M059J (cell line): ENCODE measurements at places on chromosomes 5 and 9. TPM values are rescaled to one million over a fixed set of nuclear protein-coding genes. Genes with fewer than 3 reads are reported as not detected.

DNA sequence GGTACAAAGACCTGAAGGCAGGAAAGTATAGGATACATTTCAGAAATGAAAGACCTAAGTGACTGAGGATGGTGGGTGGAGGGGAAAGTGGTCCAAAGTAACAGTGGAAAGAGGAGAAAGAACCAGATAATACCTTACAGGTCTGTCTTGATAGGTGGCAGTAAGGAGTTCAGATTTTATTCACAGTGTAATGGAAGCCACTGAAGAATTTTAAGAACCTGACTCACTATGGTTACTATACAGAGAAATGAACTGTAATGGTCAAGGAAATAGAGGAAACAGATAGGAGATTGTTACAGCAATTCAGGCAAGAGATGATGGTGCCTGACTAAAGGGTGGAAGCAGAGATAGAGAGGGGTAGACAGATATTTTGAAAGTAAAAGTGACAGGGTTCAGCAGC is 46.5 kb downstream of the EPB41L4A start:
- no peak for DNase-seq

DNA sequence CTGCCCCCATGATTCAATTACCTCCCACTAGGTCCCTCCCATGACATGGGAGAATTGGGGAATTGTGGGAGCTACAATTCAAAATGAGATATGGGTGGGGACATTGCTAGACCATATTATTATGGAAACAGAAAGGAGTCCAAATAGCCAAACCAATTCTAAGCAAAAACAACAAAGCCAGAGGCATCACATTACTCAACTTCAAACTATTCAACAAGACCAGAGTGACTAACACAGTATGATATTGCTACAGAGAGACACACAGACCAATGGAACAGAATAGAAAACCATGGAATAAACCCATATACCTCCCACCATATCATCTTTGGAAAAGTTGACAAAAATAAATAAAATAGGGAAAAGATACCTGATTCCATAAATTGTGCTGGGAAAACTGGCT is 710.5 kb upstream of the CDH9 start:
- peak; percentile 48 for DNase-seq

- no peak for DNase-seq
Measured at GRCh38 chr5:146026307-146027010, 78.9 kb downstream of the PLAC8L1 start.

GRCh38 chr5:83464261-83464660 is 7.3 kb upstream of the VCAN start:
- no peak for DNase-seq

GRCh38 chr5:79567926-79568549 is 44.2 kb upstream of the TENT2 start:
- peak; percentile 30 for DNase-seq

DNA sequence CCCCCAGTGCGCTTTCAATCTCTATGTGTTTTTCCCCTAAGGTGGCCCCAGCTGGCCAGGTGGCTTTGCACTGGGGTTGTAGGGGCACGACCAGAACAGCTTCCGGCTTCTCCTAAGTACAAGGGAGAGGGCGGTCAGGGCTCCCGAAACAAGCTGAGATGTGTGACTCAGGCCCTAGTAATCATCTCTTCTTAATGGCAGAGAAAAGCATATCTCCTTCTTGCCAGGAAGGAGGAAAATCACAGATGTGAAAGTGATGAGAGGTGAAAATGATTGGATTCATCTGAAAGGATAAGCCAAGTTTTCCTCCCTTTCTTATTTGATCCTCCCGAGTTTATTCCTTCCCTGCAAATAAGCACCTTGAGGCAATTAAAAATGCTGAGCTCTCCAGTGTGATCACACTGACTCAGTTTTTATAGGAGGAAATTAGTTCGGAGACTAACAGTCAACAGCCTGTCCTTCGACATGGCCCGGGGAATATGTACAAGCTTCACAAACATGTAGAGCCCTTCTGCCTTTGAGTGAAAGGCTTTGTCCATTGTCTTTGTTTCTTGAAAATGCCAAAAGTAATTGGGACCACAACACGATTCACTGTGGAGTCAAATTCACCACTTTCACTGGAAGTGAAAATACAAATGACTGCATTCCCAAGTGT is 514.8 kb downstream of the PSAT1 start:
- DNase-seq, result peak; percentile 87

DNA sequence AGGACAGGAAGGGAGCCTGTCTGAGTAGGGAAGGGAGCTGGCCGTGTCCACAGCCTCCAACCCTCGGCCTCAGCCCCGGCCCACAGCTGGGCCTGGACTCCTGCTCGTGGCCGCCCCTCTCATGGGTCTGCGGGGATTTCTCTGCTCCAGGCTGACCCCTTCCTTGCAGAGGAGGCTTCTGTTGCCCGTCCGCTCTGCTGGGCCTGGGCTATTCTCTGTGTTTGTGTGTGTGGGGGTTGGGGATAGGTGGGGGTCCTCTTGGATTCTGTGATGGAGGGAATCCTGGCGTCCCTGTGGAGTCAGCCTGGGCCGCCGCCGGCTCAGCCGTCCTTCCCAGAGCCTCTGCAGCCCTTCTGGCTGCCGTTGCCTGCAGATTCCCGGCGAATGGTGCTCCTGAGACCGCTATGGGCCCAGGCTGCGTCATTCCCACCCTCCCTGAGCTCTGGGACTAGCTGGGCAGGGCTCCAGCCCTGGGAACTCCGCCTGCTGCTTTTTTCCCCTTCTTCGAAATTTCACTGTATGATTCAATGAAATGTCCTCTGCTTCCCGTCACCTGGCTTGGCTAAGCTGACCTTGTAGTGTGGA is 64.2 kb downstream of the FGF18 start:
- peak; percentile 43 for DNase-seq

DNA sequence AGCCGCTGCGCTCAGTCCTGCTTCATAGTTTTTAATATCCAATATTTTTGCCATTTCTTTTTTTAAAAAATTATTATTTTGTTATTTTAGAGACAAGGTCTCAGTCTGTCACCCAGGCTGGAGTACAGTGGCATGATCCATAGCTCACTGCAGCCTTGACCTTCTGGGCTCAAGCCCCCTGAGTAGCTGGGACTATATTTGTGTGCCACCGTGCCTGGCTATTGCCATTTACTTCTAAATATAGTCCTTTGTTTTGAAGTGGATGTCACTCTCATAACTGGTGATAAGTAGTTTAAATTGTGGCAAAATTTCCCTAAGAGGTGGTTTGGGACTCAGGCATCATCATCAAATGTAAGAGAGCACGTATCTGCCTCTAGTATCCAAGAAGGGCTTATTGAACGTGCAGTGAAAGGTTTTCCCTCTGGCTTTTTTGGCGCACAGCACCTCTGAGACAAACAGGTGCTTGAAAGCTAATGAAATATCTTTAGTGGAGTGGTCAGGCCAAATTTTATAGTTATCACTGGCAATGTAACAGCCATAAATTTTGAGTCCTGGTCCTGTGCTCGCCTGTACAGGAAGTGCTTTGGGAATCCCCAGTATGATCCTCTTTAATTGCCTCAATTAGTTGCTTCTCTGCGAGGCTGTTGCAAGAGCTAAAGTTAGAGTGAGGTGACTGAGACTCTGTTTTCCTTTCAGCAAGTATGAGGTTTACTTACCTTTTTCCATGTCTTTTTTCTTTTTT is 14.8 kb downstream of the STXBP1 start:
- DNase-seq, result no peak

DNA sequence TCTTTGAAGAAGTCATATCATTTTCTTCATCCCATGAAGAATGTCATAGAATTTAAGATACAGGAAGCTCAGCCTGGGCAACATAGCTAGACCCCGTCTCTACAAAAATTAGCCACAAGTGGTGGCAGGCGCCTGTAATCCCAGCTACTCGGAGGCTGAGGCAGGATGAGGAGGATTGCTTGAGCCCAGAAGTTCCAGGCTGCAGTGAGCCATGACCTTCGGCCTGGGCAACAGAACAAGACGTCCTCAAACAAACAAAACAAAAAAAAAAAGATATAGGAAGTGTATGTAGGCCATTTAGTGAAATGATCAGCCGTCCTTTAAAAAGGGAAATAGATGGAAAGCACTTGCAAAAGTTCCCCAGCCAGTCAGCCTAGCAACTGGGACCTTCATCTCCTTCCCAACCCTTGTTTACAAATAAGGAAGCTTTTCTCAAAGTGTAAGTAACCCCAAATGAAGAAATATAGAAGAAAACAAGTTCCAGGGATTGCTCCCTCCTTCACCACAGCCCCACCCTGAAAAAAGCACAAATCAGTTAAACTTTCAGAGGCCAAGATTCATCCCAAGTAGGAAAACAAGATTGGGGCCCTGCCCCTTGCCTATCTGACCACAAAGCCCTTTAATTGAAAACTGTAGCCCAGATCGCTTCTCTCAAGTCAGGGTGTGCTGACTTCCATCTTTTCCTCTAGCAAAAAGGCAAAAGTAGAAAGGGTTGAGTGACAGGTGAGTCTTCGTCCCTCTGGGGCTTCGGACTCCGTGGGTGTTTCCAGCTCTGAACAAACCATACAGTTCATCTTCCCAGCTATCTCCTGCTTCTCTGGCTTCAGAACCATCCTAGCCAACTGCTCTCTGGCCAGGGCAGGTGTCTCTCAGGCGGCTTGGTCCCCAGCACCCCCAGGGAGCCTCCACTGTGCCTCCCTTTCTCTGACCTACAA is 1.2 kb downstream of the SLC31A2 start:
- no peak for DNase-seq

- DNase-seq, result no peak
Measured at GRCh38 chr5:116898917-116899316, 324.3 kb upstream of the SEMA6A start.

DNA sequence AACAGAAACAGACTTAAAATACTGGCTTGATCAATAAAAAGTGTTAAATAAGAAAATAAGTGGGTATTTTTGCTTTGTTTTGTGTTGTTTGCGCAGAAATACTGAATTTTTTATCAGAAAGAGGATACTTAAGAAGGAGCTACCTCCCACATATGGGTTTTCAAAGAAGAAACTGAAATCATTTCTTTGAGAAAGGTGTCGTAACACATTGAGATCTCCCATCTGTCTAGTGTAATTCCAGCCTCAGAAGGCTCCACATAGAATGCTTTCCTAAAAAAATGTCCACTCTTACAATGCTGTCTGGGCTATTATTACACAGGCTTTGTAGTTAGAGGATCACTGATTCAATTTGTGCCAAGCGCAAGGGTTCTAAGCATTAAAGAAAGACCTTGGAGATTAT is 226.2 kb downstream of the EPB41L4A start:
- no peak for DNase-seq

Gene PCDHA2
- not detected in 2 replicates for total RNA-seq

Gene PFN3
- total RNA-seq, result not detected in 2 replicates

Gene GHR
- total RNA-seq, result 0.05 and 0.57 TPM in 2 replicates

Gene MARCHF11
- total RNA-seq, result 0.30 TPM in 1 of 2 replicates, not detected in the other
